ENCODE measurements at places on chromosomes 16 and 17.

- DNase-seq: no peak
Observed at GRCh38 chr17:32461853-32462617, 17.7 kb downstream of the PSMD11 start.

DNA sequence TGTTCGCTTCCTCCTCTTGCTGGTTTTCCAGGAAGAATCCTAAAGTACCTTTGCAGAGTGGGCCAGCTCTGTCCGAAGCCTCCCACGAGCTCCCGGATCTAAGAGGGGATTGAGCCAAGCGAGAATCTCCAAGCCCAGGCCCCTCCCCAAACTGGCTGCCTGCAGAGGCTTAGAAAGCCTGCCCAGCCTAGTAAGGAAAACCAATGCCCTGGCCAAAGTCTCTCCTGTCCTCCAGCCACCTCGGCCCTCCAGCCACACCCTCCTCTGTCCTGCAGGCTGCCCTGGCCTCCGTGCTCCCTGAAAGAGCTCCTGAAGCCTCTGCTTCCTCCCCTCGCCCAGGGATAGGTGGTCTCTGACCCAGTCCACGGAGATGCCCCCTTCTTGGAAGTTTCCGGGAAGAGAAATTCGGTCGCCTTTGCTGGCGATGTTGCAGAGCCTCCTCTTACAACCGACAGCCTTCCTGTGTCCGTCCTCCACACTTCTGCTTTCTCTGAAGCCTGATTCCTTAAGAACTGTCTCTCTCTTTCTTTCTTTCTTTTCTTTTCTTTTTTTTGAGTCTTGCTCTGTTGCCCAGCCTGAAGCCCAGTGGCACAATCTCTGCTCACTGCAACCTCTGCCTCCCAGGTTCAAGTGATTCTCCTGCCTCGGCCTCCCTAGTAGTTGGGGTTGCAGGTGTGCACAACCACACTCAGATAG is 54.9 kb upstream of the TOB1 start:
- no peak for DNase-seq

GRCh38 chr17:61766520-61766919 is 96.8 kb downstream of the BRIP1 start:
- DNase-seq: no peak

DNA sequence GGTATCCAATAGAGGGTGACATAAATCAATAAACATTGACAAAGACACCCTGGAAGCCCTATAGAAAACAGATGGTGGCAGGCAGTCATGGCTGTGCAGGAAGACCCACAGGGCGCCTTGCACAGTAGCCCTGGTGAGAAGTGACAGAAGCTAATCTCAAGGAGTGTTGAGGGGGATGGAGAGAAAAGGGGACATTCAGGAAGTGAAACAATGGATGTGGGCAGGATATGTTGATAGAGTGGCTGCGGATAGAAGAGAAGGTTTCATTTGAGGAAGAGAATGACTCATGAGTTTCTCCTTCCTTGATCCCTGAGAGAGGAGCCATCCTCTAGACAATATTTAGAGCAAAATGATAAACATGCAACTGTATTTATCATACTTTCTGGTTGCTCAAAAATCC is 468.8 kb upstream of the HSBP1 start:
- DNase-seq: no peak

DNA sequence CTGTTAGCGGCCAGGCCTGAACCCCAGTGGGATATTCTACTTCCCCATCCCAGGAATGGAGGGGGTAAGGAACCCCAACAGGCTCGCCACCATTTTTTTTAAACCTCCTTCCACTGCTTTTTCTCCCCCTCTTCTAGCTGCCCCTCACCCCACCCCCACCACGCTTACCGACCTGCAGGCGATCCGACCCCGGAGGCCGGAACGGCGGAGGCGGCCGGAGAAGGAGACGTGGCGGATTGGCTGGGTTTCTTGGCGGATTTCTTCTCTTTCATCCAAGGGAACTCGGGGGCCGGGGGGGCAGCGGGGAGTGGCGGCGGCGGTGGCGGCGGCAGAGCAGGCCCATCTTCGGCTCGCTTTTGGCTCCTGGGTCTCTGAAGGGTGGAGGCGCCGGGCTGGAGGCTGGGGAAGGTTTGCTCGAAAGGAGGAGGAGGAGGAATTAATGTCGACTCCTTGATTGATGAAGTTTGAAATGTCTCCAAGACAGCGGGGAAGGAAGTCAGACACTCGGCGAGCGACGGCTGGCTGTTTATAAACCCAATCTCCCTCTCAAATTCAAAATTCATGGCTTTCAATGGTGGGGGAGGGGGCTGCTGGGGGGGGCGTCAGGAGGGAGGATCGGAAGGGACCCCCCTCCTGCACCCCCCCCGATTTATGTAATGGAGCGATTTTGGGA is 424 bp downstream of the HOXB2 start:
- DNase-seq: no peak

All from anterior cingulate cortex (tissue), 58 donors.